ENCODE measurements at places on chromosomes 2 and 18.

- DNase-seq, result no peak
These were observed 159.8 kb downstream of the PKP4 start for GRCh38 chr2:158616480-158617000.

DNA sequence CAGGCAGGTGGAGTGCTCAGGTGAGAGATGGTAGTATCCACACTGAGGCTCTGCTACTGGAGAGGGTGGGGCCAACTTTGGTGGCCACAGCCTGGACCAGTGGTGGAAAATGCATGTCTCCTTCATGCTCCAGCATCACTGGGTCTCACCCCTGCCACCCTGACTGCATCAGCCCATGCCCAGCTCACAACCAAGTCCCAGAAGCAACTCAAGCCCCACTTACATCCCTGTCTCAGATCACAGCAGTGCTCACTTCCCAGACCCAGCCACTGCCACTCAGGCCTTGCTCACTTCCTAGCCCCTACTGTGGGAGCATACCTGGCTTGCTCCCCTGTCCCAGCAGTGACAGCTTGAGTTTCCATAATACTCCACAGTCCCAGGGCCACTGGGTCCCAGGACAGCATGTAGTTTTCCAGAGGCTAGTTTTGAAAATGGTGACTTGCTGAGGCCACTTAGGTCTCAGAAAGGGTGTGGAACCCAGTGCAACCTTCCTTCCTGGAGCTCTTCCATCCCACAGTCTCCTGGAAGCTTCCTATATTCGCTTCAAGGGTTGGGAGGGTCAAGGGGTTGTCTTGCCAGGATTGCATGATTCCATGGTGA is 58.8 kb downstream of the GPC1 start:
- no peak for DNase-seq

DNA sequence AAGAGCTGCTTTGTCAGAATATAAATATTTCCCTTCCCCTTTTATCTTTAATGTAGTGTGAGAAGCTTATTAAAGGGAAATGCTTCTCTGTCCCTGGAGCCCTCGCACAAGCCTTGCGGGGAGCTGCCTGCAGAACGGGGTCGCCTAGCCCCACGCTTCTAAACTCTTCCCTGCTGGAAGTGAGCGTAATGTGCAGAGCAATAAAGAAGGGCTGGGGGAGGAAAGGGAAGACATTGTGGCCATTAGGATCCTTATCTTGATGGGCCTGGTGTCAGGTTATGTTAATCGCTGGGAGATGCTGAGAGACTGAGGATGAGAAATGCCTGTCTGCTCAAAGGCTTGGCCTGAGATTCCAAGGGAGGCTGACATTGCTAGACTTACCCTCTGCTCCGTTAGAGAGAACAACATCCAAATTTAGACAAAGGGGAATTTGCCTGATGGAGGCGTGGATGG is 18.9 kb upstream of the FZD7 start:
- DNase-seq, result no peak

DNA sequence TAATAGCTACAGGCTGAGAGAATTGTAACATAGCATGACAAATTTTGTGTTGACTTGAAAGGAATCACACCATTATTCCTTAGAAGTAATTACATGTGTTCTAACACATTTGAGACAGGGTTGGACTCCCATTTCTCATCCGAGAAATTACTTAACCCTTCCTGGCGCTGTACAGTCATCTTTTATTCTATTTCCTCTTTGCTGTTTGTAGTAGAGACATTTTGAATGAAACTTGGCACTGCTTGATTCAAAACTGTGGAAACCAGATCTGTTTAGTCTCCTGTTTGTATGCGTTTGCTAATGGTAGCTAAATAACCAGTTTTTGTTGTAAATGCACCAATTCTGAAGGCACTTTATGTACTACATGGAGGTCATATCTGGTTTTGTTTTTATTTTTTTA is 231.9 kb downstream of the ALPK2 start:
- no peak for DNase-seq

- no peak for DNase-seq
These were observed 92.8 kb downstream of the MARCHF4 start for GRCh38 chr2:216279459-216279858.

- DNase-seq, result no peak
These were observed 77.4 kb downstream of the EML4 start for GRCh38 chr2:42246562-42246961.

DNA sequence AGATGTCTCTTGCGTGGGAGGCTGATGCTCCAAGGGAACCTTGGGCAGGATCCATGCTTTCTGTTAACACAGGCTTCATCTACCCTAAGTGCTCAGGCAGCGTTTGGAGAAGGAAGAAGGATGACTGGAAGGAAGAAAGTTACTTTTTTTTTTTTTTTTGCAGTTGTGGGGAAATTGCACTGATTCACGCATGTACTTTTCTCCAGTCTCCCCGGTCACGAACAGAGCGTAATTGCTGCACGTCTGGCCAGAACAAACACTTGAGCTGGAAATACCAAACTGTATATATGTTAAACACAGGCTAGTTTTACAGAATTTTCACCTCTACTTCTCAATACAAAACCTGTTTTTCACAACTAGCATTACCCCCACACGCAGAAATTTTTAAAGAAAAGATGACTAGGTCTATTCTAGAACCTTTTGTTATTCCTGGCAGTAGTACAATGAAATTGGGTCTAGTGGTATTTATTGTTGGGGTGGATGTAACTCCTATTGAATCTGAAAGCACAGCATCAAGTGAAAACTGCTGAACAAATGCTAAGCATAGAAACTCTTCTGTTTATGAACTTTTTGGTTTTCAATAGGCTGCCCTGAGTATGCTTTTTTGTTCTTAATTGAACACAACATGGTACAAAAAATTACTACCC is 9.3 kb upstream of the SCYGR5 start:
- no peak for DNase-seq
